Stimulated activated CD8-positive, alpha-beta memory T cell treated with anti-CD3 and anti-CD28 coated beads, Interleukin-7, amount 100 ng/mL, for 4 hours (primary cell): ENCODE measurements at places on chromosomes 3 and 15.

DNA sequence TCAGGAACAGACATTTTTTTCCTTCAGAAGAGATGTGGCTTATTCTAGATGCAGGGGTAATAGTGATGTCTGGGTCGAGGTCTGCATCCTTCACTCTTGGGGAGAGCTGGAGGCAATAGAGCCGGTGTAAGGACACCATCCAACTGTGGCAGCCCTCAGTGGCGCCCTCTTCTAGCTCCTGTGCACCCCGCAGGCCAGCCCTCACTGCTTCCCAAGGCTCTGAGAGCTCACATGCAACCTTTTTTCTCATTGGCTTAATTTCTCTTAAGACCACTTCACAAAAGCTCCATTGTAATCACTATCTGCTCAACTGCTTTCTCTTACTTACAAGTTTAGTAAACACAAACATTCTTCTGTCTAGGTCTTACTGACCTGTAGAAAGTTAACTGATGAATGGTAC lies 3.9 kb upstream of the VPS8 start:
- no peak for DNase-seq

GRCh38 chr15:41930221-41930866 lies 36.5 kb upstream of the SPTBN5 start:
- no peak for DNase-seq

DNA sequence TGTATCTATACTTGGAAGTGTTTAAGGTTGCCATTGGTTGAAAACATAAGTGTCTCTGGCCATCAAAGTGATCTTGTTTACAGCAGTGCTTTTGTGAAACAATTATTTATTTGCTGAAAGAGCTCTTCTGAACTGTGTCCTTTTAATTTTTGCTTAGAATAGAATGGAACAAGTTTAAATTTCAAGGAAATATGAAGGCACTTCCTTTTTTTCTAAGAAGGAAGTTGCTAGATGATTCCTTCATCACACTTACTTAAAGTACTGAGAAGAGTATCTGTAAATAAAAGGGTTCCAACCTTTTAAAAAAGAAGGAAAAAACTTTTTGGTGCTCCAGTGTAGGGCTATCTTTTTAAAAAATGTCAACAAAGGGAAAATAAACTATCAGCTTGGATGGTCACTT lies 19.7 kb downstream of the B3GNT5 start:
- DNase-seq, result no peak

DNA sequence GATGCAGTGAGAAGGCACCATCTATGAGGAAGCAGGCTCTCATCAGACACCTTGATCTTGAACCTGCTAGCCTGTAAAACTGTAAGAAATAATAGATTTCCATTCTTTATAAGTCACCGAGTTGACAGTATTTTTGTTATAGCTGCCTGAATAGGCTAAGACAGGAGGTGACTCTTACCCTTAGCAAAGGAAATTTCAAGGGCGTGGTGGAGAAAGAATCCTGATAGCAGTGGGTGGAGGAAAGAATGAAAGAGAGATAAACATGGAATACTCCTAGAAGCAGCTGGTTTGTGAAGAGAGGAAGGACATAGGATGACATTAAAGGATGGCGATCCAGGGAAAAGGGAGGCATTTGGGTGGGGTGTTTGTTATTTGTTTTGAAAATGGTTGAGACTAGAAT lies 41.4 kb downstream of the SIDT1 start:
- DNase-seq, result no peak

DNA sequence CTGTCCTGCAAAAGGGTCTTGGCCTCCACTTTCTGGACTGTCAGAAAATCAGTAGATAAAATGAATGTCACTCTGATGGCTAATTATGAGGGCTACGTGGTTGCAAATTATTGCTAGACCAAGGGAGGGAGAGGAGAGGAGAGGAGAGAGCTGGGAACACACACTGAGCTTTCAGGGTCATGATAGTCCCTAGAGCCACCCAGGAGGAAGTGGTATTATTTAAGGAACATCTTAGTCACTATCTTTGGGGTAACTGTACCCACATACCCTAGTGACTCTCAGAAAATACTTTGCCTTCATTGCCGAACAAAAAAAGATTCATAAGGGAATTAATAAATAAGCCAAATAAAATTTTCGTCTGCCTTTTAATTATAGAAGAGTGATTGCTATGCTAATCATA lies 642.3 kb upstream of the CFAP20DC start:
- no peak for DNase-seq

DNA sequence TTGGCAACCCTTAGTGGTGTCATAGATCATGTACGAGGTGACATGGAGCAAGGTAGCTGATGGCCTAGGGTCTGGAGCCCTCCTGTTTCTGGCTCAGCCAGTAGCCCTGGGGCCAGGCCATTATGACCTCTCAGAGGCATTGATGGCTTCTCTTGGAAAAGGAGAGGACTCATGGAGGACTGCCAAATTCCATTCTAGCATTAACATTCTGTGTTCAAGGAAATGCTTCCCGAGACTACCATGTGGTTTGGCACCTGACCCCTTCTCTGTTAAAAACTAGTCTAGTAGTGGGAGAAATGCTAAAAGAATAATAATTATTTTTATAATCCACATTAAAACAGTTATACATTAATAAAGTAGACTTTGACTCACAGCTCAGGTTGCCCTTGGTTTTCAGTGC lies 40.2 kb upstream of the ADAMTSL3 start:
- no peak for DNase-seq

GRCh38 chr3:44680921-44681455 lies 31.5 kb upstream of the ZNF502 start:
- DNase-seq, result no peak

- no peak for DNase-seq
These were observed 312.3 kb downstream of the SV2B start for GRCh38 chr15:91412138-91412928.

- no peak for DNase-seq
These were observed 11.5 kb upstream of the PRKAR2A start for GRCh38 chr3:48859206-48859605.

- DNase-seq, result no peak
These were observed 19.6 kb downstream of the CD86 start for GRCh38 chr3:122074621-122075265.

DNA sequence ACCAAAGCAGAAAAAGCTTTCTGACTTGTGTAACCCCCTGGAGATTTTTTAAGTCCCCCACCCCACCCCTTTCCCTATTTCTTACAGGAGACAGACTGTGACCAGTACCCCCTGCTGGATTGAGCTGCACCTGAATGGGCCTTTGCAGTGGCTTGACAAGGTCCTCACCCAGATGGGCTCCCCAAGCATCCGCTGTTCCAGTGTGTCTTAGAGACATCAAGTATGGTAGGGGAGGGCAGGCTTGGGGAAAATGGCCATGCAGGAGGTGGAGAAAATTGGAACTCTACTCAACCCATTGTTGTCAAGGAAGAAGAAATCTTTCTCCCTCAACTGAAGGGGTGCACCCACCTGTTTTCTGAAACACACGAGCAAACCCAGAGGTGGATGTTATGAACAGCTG lies 64.1 kb downstream of the AAGAB start:
- DNase-seq, result no peak

- no peak for DNase-seq
These were observed 16.1 kb downstream of the TBC1D5 start for GRCh38 chr3:17726313-17726712.

DNA sequence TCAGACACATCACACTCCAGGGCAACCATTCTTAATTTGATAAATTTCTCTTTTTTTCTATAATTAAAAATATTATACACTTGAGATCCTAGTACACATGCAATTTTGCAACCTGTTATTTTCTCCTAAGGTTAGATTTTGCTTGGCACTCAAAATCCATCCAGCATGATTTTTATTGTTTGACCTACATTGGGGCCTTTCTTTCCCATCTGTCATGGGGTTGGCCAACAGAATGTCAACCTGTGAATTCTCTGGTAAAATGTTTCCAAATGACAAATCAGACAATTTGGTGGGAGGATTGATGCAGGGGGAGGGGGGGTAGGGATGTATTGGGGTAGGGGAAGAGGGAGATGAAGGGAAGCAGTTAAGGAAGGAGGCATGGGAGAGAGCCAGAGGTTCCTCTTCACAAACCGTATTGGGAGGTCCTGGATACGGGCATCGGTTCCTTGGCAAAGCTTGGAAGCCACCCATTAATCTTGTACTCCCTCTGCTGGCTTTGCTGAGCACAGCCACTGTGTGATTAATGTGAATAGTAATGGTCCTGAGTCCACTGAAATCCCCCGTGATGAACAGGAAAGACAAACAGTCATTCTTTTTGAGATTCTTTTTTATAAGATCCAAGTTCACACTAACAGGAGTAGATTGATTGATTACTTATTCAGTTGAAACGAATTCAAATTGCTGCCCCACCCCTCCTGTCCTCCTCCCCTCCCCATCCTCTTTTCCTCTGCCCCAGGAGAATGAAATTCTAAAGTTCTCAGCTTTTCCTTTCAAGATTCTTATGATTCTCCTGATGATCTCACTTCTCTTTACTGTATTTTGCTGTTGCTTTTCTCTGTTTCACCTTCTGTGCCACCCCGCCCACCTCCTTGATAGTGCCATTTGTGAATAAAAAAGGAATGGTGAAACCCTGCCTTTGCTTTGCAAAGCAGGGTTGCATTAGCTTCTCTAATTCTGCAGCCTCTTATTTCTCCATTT lies 82.2 kb upstream of the SLC25A26 start:
- DNase-seq, result no peak

GRCh38 chr15:39479911-39480310 lies 101.0 kb upstream of the THBS1 start:
- no peak for DNase-seq

- DNase-seq, result no peak
These were observed 353.2 kb upstream of the PROK2 start for GRCh38 chr3:72137865-72138861.

DNA sequence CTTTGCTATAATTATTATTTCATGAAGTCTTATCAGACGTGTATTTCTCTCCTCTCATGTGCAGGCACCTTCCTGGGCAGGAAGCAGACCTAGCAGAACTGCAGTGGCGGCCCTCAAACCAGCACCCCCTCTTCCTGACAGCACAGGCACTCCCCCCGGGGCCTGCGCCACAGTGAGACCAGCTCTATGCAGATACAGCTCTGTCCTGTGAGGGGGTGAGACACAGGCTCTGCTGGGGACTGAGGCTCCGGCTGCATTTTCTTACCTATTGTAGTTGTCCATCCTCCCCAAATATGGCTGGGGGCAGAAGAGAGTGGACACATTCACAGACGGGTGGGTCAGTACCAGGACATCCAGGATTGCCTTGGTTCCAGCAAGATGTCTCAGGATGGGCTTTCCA lies 5.0 kb downstream of the CISH start:
- DNase-seq, result no peak

- no peak for DNase-seq
These were observed 160.7 kb downstream of the BBX start for GRCh38 chr3:107683447-107683846.

- DNase-seq, result no peak
These were observed 257.4 kb upstream of the IL12A start for GRCh38 chr3:159731254-159731653.

GRCh38 chr15:81088470-81089013 lies 45.5 kb upstream of the CFAP161 start:
- DNase-seq, result no peak

GRCh38 chr3:117045143-117045542 lies 335.6 kb downstream of the TUSC7 start:
- no peak for DNase-seq

- no peak for DNase-seq
These were observed 526 bp downstream of the GPD1L start for GRCh38 chr3:32106929-32107362.

DNA sequence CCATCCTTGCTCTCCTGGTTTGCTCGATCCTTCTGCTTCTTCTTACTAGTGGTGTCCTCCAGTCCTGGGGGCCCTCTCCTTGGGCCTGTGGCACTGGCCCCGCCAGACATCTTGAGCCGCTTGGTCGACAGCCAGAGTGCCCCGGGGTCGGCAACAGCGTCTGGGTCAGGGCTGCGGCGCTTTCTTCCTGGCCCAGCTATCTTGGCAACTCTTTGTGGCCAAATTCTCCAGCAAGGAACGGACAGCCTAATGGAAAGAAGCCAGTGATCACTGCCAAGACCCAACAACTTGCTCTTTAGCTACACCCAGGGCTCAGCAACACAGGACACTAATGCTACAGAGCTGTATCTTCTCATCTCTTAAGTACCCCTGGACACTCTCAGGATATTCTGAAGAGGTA lies 1.6 kb downstream of the USP19 start:
- no peak for DNase-seq

- DNase-seq, result no peak
These were observed 123.3 kb upstream of the RASGRP1 start for GRCh38 chr15:38687775-38688495.

GRCh38 chr3:76383781-76384180 lies 598.4 kb upstream of the ZNF717 start:
- no peak for DNase-seq

DNA sequence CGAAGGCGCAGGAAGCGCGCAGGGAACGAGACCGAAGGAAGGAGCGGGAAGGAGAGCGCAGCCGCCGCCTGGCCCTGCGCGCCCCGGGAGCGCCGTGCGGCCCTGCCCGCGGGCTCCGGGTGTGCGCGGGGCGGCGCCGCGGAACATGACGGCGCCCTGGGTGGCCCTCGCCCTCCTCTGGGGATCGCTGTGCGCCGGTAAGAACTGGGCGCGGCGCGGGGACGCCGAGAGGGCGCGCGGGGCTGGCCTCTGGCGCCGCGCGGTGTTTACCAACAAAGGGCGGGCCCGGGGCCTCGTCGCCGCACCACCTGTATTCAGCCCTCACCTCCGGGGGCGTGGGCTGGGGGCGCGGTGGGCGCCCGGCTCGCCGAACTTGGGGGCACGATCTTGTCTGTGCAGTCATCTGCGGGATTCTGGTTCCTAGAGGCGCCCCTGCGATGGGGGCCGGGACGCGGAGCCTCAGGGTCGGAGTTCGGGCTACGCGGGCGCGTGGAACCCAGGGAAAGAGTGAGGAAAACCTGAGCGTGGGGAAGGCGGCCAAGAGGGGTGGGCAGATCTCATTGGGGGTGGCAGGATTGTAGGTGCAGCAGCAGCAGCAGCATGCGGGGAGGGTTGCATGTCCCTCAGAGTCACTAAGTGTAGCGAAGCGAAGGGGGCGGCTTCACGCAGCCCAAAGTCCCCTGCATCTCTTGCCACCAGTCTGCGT lies 641 bp downstream of the ACVR2B start:
- peak; percentile 16 for DNase-seq

- peak; percentile 55 for DNase-seq
These were observed 36.8 kb downstream of the TRANK1 start for GRCh38 chr3:36907911-36908646.

GRCh38 chr3:192851821-192852372 lies 65.8 kb downstream of the MB21D2 start:
- no peak for DNase-seq

DNA sequence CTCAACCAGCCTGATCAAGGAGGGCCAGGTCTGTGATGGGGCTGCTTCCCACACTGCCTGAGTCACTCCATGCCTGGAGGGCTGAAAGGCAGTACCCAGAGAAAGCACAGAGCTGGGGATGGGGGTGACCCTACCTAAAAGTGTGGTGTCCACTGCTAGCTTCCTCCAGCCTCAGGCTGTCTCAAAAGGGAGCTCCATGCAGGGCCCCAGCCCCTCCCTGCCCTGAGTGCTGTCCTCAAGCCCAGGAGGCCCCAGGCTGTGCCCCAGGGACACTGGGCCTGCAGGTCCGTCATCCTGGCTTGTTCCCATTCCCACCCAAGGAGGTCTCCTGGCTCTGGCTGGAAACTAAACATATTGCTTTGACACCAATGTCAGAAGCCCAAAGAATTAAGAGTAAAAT lies 56.8 kb downstream of the ZNF445 start:
- DNase-seq, result no peak
